ENCODE measurements at places on chromosomes 4 and X.

DNA sequence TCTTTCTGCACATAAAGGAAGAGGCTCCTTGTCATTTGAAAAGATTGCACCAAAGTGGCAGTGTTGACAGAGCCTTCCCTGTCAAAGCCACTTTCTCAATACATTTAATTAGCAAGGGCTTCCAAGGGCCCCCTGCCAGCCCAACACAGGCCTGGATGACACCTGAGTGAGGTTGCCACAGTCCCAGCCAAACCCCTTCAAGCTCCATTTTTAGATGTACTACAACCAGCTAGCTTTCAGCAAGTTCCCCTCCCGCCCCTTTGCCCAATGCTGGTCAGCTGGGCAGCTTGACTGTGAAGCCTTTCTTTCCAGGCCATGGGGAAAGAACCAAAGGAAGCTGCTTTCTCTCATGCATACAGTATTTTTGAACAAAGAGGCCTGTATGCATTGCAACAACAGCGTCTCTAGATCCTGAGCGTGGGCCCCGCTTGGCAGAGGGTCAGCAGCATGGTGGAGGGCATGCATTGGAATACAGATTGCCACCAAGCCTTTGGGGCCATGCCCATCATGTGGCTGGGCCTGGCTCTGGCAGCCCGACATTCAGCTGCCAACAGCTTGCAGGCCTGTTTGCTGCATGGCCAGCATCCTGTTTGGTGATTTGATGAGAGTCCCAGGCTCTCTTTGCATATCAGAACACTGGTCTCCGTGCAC lies 261.1 kb upstream of the GATB start:
- no peaks in the 10 kb centered on the region for H3K36me3 ChIP-seq
- no peak for DNase-seq
- H3K4me1 ChIP-seq = no peaks in the 10 kb centered on the region
- no peak overlapping the region for H3K4me3 ChIP-seq
- H3K27me3 ChIP-seq = peaks cover 50% of the 10 kb centered on the region

DNA sequence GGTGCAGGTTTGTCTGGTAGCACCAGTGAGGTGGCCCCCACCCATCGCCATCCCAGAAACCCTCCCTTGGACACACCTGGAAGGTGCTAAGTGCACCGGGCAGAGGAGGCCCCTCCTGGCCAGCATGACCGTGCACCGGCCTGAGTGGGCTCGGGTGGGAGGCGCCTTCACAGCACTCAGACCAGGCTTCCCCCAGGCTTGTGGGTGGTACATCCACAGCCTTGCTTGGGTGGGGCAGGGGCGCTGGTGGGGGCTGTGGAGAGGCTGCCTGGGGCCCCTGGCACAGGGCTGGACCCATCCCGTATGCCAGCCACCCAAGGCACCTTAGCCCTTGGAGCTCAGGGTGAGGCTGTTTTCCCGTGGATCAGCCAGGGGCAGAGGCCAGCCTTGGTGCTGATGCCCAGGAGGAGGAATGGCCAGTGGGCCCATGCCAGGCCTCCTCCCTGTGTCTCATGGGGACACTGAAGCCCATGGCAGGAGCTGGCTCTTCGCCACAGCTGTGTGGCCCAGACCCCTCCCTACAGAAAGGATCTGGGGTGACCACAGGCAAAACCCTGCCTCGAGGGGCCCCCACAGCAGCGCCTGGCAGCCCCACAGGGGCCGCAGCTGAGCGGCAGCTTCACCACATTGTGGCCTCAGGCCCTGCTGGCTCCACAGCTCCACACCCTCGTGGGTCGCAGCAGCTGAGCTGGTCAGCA lies 21.4 kb downstream of the NKX1-1 start:
- H3K27me3 ChIP-seq = no peaks in the 10 kb centered on the region
- peak; percentile 35 for DNase-seq
- no peaks in the 10 kb centered on the region for H3K4me1 ChIP-seq
- peaks cover 5% of the 10 kb centered on the region for H3K36me3 ChIP-seq
- no peak overlapping the region for H3K27ac ChIP-seq

DNA sequence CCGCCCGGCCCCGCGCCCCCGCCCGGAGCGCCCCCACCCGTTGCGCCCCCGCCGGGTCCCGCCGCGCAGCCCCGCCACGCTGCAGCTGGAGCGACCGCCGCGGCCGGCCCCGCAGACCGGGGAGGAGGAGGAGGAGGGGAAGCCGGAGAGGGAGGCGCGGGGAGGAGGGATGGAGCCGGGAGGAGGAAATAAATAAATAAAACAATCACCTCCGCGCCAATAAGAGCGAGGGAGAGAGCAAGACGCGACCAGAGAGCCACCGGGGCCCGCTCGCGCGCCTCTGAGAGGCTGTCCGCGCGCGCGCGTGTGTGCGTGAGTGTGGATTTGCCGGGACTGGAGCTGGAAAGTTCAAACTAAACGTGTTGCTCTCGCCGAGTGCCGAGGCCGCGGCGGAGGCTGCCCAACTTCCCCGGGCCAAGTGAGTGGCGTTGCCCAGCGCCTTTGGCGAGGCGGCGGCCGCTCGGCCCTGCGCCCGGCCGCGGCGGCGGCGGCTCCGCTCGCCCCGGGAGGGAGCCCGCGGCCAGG lies 2184.4 kb upstream of the TENM3 start:
- peaks cover 28% of the 10 kb centered on the region for H3K27me3 ChIP-seq
- peak; percentile 89 for DNase-seq
- peak overlapping the region; percentile 93 for H3K4me3 ChIP-seq

DNA sequence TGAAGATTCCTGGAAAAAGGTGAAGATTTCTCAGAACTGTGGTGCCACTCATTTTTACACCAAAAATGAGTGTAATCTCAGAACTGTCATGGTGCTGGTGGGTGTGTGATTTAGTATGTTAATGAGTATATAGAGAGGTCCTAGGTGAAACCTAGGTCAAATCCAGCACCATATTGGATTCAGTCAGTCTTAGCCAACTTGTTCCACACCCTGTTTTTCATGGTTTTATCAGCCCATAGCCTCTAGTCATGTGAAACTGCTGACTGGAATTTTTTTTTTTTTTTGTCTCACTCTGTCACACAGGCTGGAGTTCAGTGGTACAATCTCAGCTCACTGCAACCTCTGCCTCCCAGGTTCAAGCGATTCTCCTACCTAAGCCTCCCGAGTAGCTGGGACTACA lies 58.0 kb downstream of the LAS1L start:
- H3K36me3 ChIP-seq = no peaks in the 10 kb centered on the region
- H3K27me3 ChIP-seq = no peaks in the 10 kb centered on the region
- no peak overlapping the region for H3K4me3 ChIP-seq
- H3K4me1 ChIP-seq = no peaks in the 10 kb centered on the region

GRCh38 chr4:121449416-121449815 lies 68.6 kb upstream of the QRFPR start:
- no peaks in the 10 kb centered on the region for H3K4me1 ChIP-seq
- no peaks in the 10 kb centered on the region for H3K36me3 ChIP-seq
- H3K27me3 ChIP-seq = no peaks in the 10 kb centered on the region
- no peak for DNase-seq

- H3K36me3 ChIP-seq = no peaks in the 10 kb centered on the region
- no peak for DNase-seq
- H3K27me3 ChIP-seq = no peaks in the 10 kb centered on the region
- H3K27ac ChIP-seq = no peak overlapping the region
Measured at GRCh38 chr4:7981738-7982394, 42.2 kb upstream of the AFAP1 start.

DNA sequence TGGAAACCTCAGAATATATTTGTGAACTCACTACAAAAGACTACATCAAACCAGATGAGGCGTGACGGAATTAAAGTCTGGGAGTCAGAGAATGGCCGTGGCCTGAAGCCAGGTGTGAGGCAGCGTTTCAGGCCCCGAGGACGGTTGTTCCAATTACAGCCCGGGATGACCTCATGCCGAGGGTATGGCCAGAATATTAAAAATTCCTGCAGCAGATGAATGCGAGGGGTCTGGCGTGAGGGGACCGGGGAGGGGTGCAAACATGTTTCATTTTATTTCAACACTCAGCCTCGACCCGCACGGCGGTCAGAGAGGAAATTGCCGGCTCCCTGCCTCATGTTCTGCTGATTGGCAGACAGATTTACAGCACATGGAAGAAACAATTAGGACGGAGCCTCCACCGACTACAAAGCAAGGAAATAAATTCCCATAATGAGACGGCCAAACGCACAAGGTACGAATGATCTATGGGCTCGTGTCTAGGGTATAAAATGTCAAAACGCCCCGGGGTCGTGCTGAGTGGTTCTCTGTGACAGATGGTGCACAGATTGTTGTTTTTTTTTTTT lies 289.7 kb downstream of the SHOX start:
- no peak overlapping the region for H3K4me3 ChIP-seq
- no peaks in the 10 kb centered on the region for H3K4me1 ChIP-seq
- H3K36me3 ChIP-seq = no peaks in the 10 kb centered on the region
- no peaks in the 10 kb centered on the region for H3K27me3 ChIP-seq

- H3K4me1 ChIP-seq = no peaks in the 10 kb centered on the region
- no peak overlapping the region for H3K4me3 ChIP-seq
- no peaks in the 10 kb centered on the region for H3K36me3 ChIP-seq
- peaks cover 41% of the 10 kb centered on the region for H3K27me3 ChIP-seq
- no peak for DNase-seq
Measured at GRCh38 chr4:47484168-47484567, 907 bp upstream of the ATP10D start.

GRCh38 chr4:176377780-176378179 lies 58.0 kb downstream of the SPCS3 start:
- H3K4me3 ChIP-seq = no peak overlapping the region
- no peaks in the 10 kb centered on the region for H3K4me1 ChIP-seq
- H3K27ac ChIP-seq = no peak overlapping the region
- no peaks in the 10 kb centered on the region for H3K36me3 ChIP-seq
- no peak for DNase-seq

DNA sequence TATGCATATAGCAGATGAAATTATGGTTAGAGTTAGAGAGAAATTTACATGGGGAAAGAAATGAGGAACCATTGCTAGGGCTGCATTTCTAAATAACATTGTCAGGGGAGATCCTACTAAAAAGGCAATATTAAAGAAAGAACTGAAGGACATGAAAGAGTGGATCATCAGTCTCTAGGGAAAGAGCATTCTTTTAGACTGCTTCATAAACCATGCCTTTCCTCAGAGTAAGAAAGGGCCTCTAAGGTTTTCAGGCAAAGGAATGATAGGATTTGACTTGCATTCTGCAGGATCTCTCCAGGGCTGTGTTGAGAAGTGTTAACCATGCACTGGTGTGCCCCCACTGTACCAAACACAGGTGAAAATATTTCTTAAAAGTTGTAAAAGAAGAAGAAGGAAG lies 385.4 kb upstream of the MAD2L1 start:
- H3K36me3 ChIP-seq = no peaks in the 10 kb centered on the region
- no peak overlapping the region for H3K4me3 ChIP-seq

DNA sequence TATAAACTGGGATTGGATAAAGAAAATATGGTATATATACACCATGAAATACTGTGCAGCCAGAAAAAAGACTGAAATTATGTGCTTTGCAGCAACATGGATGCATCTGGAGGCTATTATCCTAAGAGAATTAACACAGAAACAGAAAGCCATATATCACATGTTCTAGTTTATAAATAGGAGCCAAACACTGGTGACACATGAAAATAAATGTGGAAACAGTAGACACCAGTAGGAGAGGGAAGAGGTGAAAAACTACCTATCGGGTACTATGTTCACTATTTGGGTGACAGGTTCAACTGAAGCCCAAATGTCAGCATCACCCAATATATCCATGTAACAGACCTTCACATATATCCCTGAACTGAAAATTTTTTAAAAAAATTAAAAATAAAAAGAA lies 725.1 kb downstream of the C4orf33 start:
- H3K4me1 ChIP-seq = no peaks in the 10 kb centered on the region
- no peaks in the 10 kb centered on the region for H3K36me3 ChIP-seq
- H3K27ac ChIP-seq = no peak overlapping the region
- no peak overlapping the region for H3K4me3 ChIP-seq

GRCh38 chr4:113880240-113881028 lies 99.0 kb downstream of the ARSJ start:
- no peak overlapping the region for H3K27ac ChIP-seq
- no peaks in the 10 kb centered on the region for H3K36me3 ChIP-seq
- peaks cover 2% of the 10 kb centered on the region for H3K4me1 ChIP-seq
- no peak for DNase-seq
- no peaks in the 10 kb centered on the region for H3K27me3 ChIP-seq
- H3K4me3 ChIP-seq = no peak overlapping the region

DNA sequence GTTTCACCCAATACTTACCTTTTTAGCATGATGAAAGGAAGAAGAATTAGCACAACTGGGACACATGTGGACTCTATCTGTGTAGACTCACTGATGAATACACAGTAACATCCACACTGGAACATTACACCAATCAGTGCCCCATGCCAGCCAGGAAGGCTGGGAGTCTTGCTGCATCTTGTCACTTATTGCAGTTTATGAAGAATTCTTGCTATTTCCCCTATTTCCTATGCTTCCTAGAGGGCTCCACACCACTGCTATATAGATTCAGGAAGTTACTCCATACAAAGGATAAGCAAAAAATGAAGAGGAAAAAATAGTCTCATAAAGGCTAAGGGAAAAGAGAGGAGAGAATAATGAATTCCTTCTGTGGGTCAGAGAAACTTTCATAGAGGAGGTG lies 201.0 kb downstream of the CAMK2D start:
- peaks cover 5% of the 10 kb centered on the region for H3K4me1 ChIP-seq
- no peak overlapping the region for H3K4me3 ChIP-seq
- no peak overlapping the region for H3K27ac ChIP-seq
- peaks cover 9% of the 10 kb centered on the region for H3K36me3 ChIP-seq
- no peaks in the 10 kb centered on the region for H3K27me3 ChIP-seq

- no peaks in the 10 kb centered on the region for H3K4me1 ChIP-seq
- H3K36me3 ChIP-seq = no peaks in the 10 kb centered on the region
- no peak overlapping the region for H3K4me3 ChIP-seq
- no peaks in the 10 kb centered on the region for H3K27me3 ChIP-seq
- H3K27ac ChIP-seq = no peak overlapping the region
Measured at GRCh38 chr4:17238633-17239032, 273.3 kb downstream of the QDPR start.

DNA sequence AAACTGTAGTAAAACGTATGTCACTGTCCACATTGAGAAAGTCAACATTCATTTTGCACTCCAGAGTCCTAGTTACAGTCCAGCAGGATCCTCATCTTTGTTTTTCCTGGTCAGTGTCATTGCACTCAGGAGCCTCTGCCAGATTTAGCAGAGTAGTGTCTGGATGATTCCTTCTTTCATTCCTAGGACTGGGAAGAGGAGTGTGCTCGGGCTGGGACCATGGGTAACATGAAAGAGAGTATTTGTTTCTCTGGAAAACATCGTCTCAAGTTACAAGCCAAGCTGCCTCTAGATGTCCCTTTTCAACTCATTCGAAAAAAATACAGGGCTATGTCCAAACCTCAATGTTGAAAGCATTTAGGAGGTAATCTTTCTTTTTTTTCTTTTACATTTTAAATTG lies 69.9 kb upstream of the TNIP3 start:
- DNase-seq = no peak
- H3K4me1 ChIP-seq = peaks cover 4% of the 10 kb centered on the region
- H3K4me3 ChIP-seq = no peak overlapping the region
- H3K36me3 ChIP-seq = no peaks in the 10 kb centered on the region
- no peak overlapping the region for H3K27ac ChIP-seq

DNA sequence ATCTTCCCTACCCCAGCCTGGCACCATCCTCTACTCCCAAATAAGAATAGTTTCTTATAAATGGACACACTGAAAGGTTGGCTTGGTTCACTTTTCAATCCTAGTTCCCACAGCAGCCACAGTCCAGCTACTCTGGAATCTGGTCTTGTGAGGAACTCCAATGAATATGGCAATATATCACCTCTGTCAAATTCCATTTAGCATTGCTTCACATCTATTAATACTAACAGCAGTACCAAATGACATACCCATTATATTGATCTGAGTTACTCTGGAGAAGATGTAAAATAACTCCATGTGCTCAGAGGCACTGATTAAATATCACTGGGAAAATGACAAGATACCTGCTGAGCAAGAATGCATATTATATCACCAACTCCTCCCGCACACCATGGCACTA lies 8.6 kb downstream of the OPHN1 start:
- no peak overlapping the region for H3K4me3 ChIP-seq
- H3K27ac ChIP-seq = no peak overlapping the region
- H3K36me3 ChIP-seq = no peaks in the 10 kb centered on the region
- H3K27me3 ChIP-seq = no peaks in the 10 kb centered on the region
- H3K4me1 ChIP-seq = no peaks in the 10 kb centered on the region
